Neural crest cell (in vitro differentiated cells): ENCODE measurements at places on chromosomes 7 and 10. TPM values are rescaled to one million over a fixed set of nuclear protein-coding genes. Genes with fewer than 3 reads are reported as not detected.

- DNase-seq = no peak
Measured at GRCh38 chr7:138895679-138896078, 85.5 kb downstream of the KIAA1549 start.

GRCh38 chr10:12214093-12214492 lies 18.1 kb downstream of the CDC123 start:
- DNase-seq = no peak

DNA sequence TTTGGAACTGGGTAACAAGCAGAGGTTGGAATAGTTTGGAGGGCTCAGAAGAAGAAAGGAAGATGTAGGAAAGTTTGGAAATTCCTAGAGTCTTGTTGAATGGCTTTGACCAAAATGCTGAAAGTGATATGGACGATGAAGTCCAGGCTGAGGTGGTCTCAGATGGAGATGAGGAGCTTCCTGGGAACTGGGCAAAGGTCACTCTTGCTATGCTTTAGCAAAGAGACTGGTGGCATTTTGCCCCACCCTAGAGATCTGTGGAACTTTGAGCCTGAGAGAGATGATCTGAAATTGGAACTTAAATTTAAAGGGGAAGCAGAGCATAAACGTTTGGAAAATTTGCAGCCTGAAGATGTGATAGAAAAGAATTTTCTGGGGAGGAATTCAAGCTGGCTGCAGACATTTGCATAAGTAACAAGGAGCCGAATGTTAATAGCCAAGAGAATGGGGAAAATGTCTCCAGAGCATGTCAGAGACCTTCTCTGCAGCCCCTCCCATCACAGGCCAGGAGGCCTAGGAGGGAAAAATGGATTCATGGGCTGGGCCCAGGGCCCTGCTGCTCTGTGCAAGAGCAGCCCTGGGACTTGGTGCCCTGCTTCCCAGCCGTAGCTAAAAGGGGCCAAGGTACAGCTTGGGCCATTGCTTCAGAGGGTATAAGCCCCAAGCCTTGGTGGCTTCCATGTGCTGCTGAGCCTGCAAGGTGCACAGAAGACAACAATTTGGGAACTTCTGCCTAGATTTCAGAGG lies 3.6 kb downstream of the PDSS1 start:
- DNase-seq = no peak

DNA sequence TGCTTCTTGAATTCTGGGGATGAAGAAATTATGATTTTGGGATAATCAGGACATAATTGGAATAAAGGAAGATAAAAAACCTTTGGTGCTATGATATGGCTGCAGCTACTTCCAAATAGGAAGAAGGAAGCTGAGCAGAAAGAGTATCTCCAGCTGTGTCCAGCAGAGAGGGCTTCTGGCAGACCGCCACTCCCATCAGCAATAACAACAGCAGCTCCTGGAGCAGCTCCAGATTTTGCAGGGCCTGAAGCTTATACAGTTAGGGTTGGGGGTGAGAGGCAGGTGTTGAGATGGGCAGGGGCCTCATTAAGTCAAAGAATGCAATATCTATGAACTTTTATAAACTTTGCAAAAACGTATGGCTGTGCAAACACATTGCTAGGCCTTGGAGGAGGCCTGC lies 62.3 kb downstream of the C10orf120 start:
- no peak for DNase-seq

RBM28 gene
- total RNA-seq = 73.1 and 73.7 TPM in 2 replicates
